Endodermal cell (in vitro differentiated cells): ENCODE measurements at places on chromosomes 4 and X. TPM values are rescaled to one million over a fixed set of nuclear protein-coding genes. Genes with fewer than 3 reads are reported as not detected.

EPGN gene
- total RNA-seq, result not detected in 2 replicates

ARR3 gene
- total RNA-seq, result not detected in 2 replicates

ENOX2 gene
- 4.4 to 10.4 TPM (median 7.3 TPM) in 3 replicates for total RNA-seq

DNA sequence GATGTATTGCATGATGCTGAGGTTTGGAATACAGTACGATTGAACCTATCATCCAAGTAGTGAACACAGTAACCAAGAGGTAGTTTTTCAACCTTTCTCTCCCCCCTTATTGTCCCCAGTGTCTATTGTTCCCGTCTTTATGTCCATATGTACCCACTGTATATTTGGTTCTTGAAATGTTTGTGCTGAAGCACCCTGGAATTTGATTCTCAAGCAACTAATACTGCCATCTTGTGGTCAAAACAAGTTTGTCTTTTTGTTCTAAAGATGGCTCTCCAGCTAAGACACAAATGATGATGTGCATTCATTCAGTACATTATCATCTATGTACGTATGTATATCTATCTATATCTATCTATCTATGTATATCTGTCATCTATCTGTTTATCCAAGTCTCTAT, 33.5 kb upstream of the DCX start:
- H3K4me3 ChIP-seq, result no peak overlapping the region
- H3K27ac ChIP-seq, result no peak overlapping the region
- H3K27me3 ChIP-seq, result no peaks in the 10 kb centered on the region

DNA sequence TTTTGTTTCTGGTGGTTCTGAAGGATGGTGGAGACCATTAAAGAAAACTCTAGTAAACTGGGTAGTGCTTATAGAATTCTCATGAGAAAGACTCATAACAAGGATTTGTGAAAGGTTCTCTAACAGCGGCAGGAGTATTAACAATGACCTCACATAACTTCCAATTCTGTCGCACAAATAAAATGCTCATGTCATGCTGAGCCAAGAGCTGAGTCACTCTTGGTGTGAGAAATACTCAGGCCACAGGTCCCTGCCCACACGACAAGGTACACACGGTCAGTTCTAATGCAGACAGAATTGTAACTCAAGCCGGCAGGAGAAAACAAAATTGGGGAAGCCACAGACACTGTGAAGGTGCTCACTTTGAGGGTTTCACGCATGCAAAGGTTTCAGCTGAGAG, 34.4 kb upstream of the C4orf50 start:
- peaks cover 20% of the 10 kb centered on the region for H3K36me3 ChIP-seq
- no peak overlapping the region for H3K27ac ChIP-seq
- no peaks in the 10 kb centered on the region for H3K4me1 ChIP-seq
- H3K27me3 ChIP-seq, result no peaks in the 10 kb centered on the region
- DNase-seq, result no peak

- no peaks in the 10 kb centered on the region for H3K36me3 ChIP-seq
- H3K27ac ChIP-seq, result no peak overlapping the region
- no peak for DNase-seq
- peaks cover 16% of the 10 kb centered on the region for H3K27me3 ChIP-seq
- no peaks in the 10 kb centered on the region for H3K4me1 ChIP-seq
Measured at GRCh38 chr4:172412851-172413580, 599.8 kb downstream of the GALNTL6 start.
